Colonic mucosa (tissue), 4 donors: ENCODE measurements at places on chromosomes 6 and 20. TPM values are rescaled to one million over a fixed set of nuclear protein-coding genes. Genes with fewer than 3 reads are reported as not detected.

The TXLNB gene
- 0.29 TPM for total RNA-seq

The NUP153 gene
- 31.7 TPM for total RNA-seq

- DNase-seq: no peak
- no peaks in the 10 kb centered on the region for H3K27me3 ChIP-seq
- H3K27ac ChIP-seq: no peak overlapping the region
- no peaks in the 10 kb centered on the region for H3K36me3 ChIP-seq
- peaks cover 4% of the 10 kb centered on the region for H3K4me1 ChIP-seq
Observed at GRCh38 chr6:17292600-17293133, 11.5 kb downstream of the RBM24 start.

GRCh38 chr6:7512320-7512719 lies 29.2 kb upstream of the DSP start:
- H3K4me1 ChIP-seq: no peaks in the 10 kb centered on the region
- DNase-seq: no peak
- H3K27me3 ChIP-seq: no peaks in the 10 kb centered on the region
- no peak overlapping the region for H3K27ac ChIP-seq
- no peak overlapping the region for H3K4me3 ChIP-seq
- H3K36me3 ChIP-seq: no peaks in the 10 kb centered on the region

The PPP1R10 gene
- 78.2 TPM for total RNA-seq

DNA sequence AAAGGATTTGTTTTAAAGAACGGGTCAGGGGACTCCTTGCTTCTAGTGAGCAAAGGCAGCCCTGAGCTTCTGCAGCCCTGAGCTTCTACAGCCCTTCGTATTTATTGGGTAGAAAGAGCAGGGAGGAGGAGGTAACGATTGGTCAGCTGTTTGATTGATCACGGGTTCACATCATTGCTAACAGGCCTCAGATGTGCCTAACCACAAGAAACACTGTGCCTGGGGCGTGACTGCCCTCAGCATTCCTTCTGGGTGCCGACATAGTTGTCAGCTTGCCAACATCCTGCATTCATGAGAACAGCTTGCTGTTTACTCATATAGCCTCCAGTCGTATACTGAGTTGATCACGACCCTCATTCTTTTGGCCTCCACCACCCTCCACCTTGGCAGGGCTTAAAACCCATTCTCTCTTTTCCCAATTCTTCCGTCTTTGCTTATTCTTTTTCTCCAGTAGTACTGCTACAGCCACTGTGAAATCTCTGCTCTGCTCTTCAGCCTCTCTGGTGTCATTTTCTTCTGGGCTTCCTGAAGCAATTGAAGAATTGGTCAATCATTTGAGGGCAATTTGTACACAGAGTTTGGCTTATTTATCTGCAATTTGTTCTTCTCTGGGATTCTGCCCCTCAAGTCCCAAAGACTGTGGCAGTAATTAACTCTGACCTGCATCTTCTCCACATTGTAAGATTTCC lies 25.4 kb upstream of the NOP56 start:
- H3K27me3 ChIP-seq: no peaks in the 10 kb centered on the region
- H3K27ac ChIP-seq: no peak overlapping the region
- peak; percentile 70 for DNase-seq
- H3K4me3 ChIP-seq: no peak overlapping the region

DNA sequence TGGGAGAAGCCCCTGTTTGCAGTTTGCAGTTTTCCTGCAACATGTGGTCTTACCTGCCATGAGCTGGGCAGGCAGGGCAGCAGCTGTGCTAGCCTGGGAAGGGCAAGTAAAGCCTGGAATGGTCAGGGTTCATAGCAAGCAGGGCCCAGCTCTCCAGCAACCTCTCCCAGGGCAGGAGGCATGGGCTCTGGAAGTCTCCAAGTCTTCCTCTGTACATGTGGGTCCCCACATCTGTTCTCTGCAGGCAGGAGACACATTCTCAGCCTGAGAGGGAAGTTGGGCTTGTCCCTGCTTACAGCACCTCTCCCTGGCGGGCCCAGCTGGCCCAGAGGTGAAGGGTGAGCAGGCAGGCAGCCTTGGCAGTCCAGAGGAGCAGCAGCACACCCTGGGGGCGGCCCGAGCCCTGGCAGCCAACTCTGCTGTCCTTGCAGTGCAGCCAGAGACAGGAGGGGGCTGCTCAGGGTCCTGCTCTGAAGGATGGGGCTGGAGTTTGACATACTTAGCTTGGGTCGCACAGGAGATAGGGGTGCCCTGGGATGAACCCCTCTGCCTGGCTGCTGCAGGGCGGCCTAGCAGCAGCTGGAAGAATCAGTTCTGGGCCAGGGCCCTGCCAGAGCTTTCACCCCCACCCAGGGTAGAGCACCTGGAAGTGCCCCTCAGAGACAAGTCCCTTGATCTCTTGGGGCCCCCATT lies 176.0 kb downstream of the MRPL14 start:
- no peaks in the 10 kb centered on the region for H3K27me3 ChIP-seq
- DNase-seq: peak; percentile 75
- no peaks in the 10 kb centered on the region for H3K4me1 ChIP-seq
- H3K27ac ChIP-seq: no peak overlapping the region
- no peaks in the 10 kb centered on the region for H3K36me3 ChIP-seq
- H3K4me3 ChIP-seq: no peak overlapping the region

GRCh38 chr20:49979030-49979832 lies 3.5 kb upstream of the SNAI1 start:
- H3K4me3 ChIP-seq: no peak overlapping the region
- no peaks in the 10 kb centered on the region for H3K36me3 ChIP-seq
- peaks cover 14% of the 10 kb centered on the region for H3K4me1 ChIP-seq
- no peak overlapping the region for H3K27ac ChIP-seq
- DNase-seq: peak; percentile 57
- H3K27me3 ChIP-seq: no peaks in the 10 kb centered on the region

The L3MBTL1 gene
- total RNA-seq: 8.8 TPM

GRCh38 chr6:797479-798077 lies 104.6 kb upstream of the EXOC2 start:
- DNase-seq: peak; percentile 60
- H3K27ac ChIP-seq: no peak overlapping the region
- no peaks in the 10 kb centered on the region for H3K4me1 ChIP-seq

The PTK7 gene
- total RNA-seq: 15.9 TPM

DNA sequence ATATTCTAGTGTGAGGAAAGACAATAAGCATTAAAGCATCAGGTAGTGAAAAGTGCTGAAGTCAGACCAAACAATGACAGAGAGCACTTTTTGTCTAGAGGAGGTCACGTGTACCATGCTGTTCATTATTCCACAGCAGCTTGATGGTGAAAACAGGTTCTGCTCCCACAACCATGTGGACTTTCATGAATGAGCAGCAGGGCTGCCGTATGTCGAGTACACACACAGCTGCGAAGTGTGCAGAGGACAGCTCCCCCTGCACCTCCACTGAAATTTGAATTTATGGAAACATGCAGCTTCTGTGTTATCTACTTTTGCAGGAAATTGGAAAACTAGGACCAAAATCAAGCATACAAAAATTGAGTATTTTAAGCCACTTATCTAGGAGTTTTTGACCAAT lies 85.3 kb downstream of the MAP7 start:
- no peaks in the 10 kb centered on the region for H3K27me3 ChIP-seq
- H3K36me3 ChIP-seq: no peaks in the 10 kb centered on the region
- no peak for DNase-seq
- H3K27ac ChIP-seq: no peak overlapping the region
- H3K4me1 ChIP-seq: no peaks in the 10 kb centered on the region
- H3K4me3 ChIP-seq: no peak overlapping the region

DNA sequence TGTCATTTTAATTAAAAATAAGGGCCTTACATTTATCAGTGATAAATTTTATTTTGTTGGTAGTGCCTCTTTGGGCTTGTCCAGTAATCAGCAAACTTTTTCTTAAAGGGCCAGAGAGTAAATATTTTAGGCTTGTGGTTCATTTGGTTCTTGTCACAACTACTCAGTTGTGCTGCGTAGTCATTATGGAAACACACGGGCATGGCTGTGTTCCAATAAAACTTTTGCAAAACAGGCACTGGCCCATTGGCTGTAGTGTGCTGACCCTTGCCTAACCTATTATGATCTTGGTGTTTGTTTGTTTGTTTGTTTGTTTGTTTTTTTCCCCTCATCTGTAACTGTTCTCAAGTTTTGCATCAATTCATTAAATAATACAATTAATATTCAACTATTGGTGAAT lies 19.4 kb downstream of the TBPL1 start:
- H3K27me3 ChIP-seq: no peaks in the 10 kb centered on the region
- H3K36me3 ChIP-seq: no peaks in the 10 kb centered on the region
- H3K27ac ChIP-seq: no peak overlapping the region

- no peak overlapping the region for H3K27ac ChIP-seq
- no peak overlapping the region for H3K4me3 ChIP-seq
- no peaks in the 10 kb centered on the region for H3K36me3 ChIP-seq
- DNase-seq: no peak
- H3K27me3 ChIP-seq: peaks cover 5% of the 10 kb centered on the region
Observed at GRCh38 chr20:45104786-45105185, 3.9 kb upstream of the KCNS1 start.

The RAET1L gene
- total RNA-seq: 3.2 TPM

GRCh38 chr6:107660839-107661238 lies 163.3 kb downstream of the SCML4 start:
- H3K36me3 ChIP-seq: no peaks in the 10 kb centered on the region
- H3K27ac ChIP-seq: no peak overlapping the region
- no peaks in the 10 kb centered on the region for H3K4me1 ChIP-seq

The SIRPA gene
- total RNA-seq: 9.8 TPM

The SOBP gene
- total RNA-seq: 0.67 TPM
